ENCODE measurements at places on chromosomes 16 and 17. TPM values are rescaled to one million over a fixed set of nuclear protein-coding genes. Genes with fewer than 3 reads are reported as not detected.

KDM6B gene
- polyA plus RNA-seq, result 31.8 TPM

PSMC3IP gene
- 23.6 TPM for polyA plus RNA-seq

CDYL2 gene
- 6.3 TPM for polyA plus RNA-seq

PRRT2 gene
- 55.1 TPM for polyA plus RNA-seq

CX3CL1 gene
- 23.2 TPM for polyA plus RNA-seq

LGALS9B gene
- polyA plus RNA-seq, result not detected

AURKB gene
- polyA plus RNA-seq, result 55.1 TPM

CIBAR2 gene
- 2.4 TPM for polyA plus RNA-seq

SCNN1B gene
- polyA plus RNA-seq, result 0.63 TPM

SDR42E2 gene
- not detected for polyA plus RNA-seq

SPATA33 gene
- 37.2 TPM for polyA plus RNA-seq

CLEC18A gene
- 6.7 TPM for polyA plus RNA-seq

AATK gene
- 61.7 TPM for polyA plus RNA-seq

PDIA2 gene
- polyA plus RNA-seq, result 8.3 TPM

CORO1A gene
- polyA plus RNA-seq, result 34.2 TPM

MAP2K4 gene
- 12.8 TPM for polyA plus RNA-seq

GAS2L2 gene
- not detected for polyA plus RNA-seq

MPO gene
- polyA plus RNA-seq, result 0.88 TPM

PLLP gene
- polyA plus RNA-seq, result 153 TPM

CTRL gene
- 1.0 TPM for polyA plus RNA-seq

RNF151 gene
- not detected for polyA plus RNA-seq

ARHGDIG gene
- polyA plus RNA-seq, result 83.1 TPM

TEX19 gene
- polyA plus RNA-seq, result not detected

SGSM2 gene
- polyA plus RNA-seq, result 56.3 TPM

SPATA22 gene
- 0.46 TPM for polyA plus RNA-seq

KCNH6 gene
- 19.4 TPM for polyA plus RNA-seq

PMP22 gene
- polyA plus RNA-seq, result 127 TPM

HEATR3 gene
- polyA plus RNA-seq, result 6.9 TPM

NECAB2 gene
- 35.7 TPM for polyA plus RNA-seq

RAB37 gene
- polyA plus RNA-seq, result 2.8 TPM

SHISA9 gene
- 38.5 TPM for polyA plus RNA-seq

ZNF385C gene
- polyA plus RNA-seq, result 0.48 TPM

ENPP7 gene
- not detected for polyA plus RNA-seq

SNX11 gene
- 27.6 TPM for polyA plus RNA-seq

CES5A gene
- not detected for polyA plus RNA-seq

G6PC3 gene
- 187 TPM for polyA plus RNA-seq

PABPN1L gene
- polyA plus RNA-seq, result 0.41 TPM

PRSS33 gene
- polyA plus RNA-seq, result not detected

SLC16A5 gene
- polyA plus RNA-seq, result 0.27 TPM

OR1A1 gene
- polyA plus RNA-seq, result not detected

ANKS4B gene
- polyA plus RNA-seq, result not detected

DHX58 gene
- 4.2 TPM for polyA plus RNA-seq

ZP2 gene
- not detected for polyA plus RNA-seq

SMPD3 gene
- 60.8 TPM for polyA plus RNA-seq

ALG1 gene
- polyA plus RNA-seq, result 16.6 TPM

MT1G gene
- 101 TPM for polyA plus RNA-seq

CEP295NL gene
- polyA plus RNA-seq, result 0.20 TPM

OVCA2 gene
- 28.7 TPM for polyA plus RNA-seq

TEKT1 gene
- 0.29 TPM for polyA plus RNA-seq

NOD2 gene
- not detected for polyA plus RNA-seq

ACAP1 gene
- polyA plus RNA-seq, result 1.7 TPM

HOXB6 gene
- 31.9 TPM for polyA plus RNA-seq

Data from brain (organoid and tissue), 16 donors.